ENCODE measurements at places on chromosomes 4 and X.

DNA sequence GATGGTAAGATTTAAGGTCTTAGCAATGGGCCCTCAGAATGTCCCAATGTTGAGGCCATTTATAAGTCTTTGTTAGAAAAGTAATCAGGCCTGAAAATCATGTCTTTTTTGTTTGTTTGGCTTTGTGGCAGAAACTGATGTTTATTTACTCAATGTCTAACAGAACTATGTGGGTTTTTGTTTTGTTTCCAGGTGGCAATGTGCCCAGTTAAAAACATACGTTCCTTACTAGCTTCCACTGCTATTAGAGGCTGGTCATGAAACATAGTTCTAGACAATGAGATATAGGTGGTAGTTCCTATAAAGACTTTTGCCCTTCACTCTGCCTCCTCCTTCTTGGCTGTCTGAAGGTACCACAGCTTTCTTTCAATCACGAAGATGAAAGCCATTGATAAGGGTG lies 108.8 kb downstream of the C4orf51 start:
- no peak for DNase-seq

DNA sequence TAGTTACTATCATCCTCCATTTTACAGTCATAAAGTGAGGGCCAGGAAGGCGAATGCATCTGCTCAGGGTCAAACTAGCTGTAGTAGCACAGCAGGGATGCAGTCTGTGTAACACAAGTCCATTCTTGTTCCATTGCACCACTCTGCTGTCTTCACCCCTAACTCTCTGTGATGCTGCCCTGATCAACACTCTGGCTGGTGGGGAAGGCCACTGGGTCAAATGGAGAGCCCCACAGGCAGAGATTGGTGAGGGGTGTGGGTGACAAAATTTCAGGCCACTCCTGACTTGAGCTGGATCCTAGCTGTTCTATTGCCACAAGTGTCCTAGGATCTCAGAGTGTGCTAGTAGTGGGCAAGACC lies 136.5 kb downstream of the PJA1 start:
- no peak for DNase-seq

DNA sequence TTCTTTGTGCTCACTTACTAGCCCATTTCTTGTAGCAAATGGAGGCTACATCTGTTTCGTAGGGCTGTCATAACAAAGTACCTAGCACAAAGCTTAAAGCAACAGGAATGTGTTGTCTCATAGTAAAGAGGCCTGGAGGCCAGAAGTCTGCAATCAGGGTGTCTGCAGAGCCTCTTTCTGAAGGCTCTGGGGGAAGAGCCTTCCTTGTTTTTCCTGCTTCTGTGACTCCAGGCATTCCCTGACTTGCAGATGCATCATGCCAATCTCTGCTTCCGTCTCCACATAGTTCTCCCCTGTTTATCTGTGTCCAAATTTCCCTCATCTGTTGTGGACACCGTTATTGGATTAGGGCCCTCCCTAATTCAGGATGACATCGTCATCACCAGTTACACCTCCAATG lies 67.1 kb downstream of the SHROOM2 start:
- DNase-seq = no peak

GRCh38 chrX:6384371-6384770 lies 150.5 kb downstream of the VCX3A start:
- DNase-seq = no peak

DNA sequence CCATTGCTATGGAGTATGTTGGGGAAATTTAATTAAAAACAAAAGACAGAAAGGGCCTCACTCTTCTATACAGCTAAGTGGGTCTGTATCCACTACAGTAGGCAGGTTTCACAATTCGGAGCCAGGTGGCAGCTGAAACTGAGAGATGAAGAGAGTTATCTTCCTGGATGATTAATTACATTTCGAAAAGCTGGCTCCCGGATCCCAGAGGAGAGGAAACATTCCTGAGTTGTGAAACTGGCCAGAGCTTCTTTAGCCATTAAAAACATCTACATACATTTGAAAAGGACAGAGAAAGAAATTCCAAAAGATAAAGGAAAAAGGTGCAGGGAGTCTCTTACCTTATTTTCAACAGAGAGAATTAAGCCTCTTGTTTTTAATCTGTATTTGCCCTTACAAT lies 15.5 kb upstream of the PDZD4 start:
- no peak for DNase-seq

Measured in left hindlimb (tissue), 1 donor.